ENCODE measurements at places on chromosomes 7 and 10.

- DNase-seq = no peak
Measured at GRCh38 chr7:158204453-158204852, 383.2 kb downstream of the PTPRN2 start.

GRCh38 chr7:136956671-136957070 lies 88.2 kb downstream of the CHRM2 start:
- DNase-seq = no peak

- no peak for DNase-seq
Measured at GRCh38 chr7:40276061-40276460, 141.3 kb downstream of the SUGCT start.

GRCh38 chr7:44062180-44062902 lies 3.0 kb downstream of the PGAM2 start:
- no peak for DNase-seq

DNA sequence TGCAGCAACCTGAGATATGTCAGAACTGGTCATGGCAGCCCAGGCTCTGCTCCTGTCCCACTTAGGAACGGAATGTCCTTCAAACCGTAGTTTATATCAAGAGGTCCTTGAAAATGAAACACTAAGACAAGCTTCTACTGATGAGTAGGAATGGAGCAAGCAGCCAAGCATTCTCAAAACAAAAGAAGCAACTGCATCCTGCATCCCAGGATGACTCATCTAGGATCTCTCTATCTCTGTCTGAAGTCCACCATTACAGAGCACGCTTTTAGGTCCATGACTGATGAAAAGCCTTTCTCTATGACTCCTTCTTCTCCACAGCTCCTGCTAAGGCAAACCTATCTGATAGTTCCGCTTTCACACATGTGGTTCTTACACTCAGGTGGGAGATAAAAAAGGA lies 16.3 kb downstream of the MBL2 start:
- no peak for DNase-seq

DNA sequence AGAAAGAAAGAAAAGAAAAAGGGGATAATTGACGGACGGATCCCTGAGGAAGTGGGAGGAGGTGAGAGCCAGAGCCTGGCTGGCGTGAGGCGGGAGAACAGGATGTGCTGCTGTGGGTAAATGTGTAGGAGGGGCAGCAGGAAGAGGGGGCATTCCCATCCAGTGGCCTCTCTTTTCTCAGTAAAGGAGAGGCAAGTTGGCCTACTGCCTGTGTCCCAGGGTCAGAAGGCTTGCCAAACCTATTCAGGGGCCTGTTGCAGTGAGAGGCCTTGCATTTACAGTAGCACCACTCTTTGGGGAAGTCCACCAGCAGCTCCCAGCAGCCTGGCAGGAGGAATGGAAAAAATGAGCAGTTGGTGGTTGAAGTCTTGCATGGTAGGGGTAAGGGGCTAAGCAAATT lies 26.6 kb upstream of the ASCC1 start:
- DNase-seq = peak; percentile 38

DNA sequence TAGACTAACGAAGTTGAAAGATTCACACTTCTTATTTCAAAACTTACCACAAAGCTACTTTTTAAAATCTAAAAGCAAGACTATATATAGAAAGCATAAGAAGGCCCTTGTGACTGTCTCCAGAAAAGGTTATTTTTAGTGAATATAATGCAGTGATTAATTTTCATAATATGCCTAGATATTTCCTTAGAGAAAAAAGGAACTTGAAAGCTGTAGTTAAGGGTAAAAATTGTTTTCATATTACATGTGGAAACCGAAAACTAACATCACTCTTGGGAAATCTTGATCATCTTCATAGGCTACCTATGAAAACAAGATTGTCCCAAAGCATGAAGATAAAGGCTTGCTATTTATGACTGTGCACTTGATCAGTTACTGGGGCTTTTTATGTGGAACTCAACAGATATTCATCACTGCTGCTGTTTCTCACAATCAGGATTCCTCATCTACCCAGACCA lies 223.2 kb downstream of the SH2D4B start:
- no peak for DNase-seq

DNA sequence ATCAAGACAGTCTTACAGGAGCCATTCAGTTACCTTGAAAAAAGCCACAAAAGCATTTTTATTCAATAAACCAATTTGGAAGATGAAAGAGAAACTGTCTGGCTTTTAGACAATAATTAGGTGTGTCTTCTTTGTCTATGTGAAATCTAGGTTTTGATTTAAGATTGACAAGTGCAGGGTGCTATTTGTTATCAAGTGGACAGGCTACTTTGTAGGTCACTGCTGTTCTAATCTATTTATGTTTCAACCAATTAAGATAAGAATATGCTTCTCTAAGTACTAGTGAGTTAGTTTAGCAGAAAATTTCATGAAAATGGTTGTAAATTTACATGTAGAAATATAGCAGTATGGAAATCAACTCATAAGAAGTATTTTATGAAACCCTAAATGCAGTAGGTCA lies 177.5 kb downstream of the CACNA2D1 start:
- no peak for DNase-seq

- DNase-seq = peak; percentile 76
Measured at GRCh38 chr7:143384661-143385631, 3.8 kb downstream of the ZYX start.

- no peak for DNase-seq
Measured at GRCh38 chr7:33298848-33299247, 169.5 kb downstream of the BBS9 start.

DNA sequence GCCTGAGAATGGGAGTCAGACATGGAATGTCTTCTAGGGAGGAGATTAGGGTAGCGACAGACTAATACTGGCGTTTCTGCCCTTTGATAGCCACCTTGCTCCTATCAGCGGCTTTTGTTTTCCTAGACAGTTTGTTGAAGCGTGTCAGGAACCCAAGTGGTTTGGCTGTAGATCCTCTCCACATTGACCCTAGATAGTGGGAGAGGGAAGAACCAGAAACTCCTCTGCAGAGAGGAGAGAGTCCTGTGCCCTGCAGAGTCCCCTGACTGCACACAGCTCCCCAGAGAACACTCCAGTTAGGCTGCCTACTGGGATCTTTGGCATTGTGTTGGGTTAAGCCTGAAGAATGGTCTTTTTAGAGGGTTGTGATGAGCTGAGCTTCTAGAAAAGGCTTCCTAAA lies 2.4 kb downstream of the MEPCE start:
- no peak for DNase-seq

GRCh38 chr7:45223078-45223477 lies 65.5 kb downstream of the RAMP3 start:
- DNase-seq = no peak

DNA sequence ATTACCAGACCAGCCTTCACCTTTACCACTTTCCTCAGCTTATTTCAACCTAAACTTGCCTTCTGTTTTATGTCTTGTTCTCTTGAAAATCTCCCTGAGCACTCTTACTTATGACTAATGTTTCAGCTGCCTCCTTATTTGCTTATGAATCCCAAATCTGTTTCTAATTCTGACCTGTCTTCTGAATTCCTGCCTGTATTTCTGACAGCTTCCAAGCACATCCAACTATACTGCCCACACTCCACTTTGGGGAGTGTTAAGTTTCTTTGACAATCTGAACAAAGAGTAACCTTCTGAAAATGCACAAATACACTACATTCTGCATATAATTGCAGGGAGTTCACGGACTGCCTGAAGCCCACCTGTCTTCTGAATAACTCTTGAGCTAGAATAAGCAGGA lies 48.7 kb downstream of the ARMC3 start:
- no peak for DNase-seq

GRCh38 chr7:123242467-123243092 lies 42.8 kb upstream of the SLC13A1 start:
- DNase-seq = no peak

- no peak for DNase-seq
Measured at GRCh38 chr7:18353339-18353738, 142.2 kb upstream of the HDAC9 start.

- DNase-seq = no peak
Measured at GRCh38 chr7:112481833-112482670, 1.3 kb downstream of the LSMEM1 start.

DNA sequence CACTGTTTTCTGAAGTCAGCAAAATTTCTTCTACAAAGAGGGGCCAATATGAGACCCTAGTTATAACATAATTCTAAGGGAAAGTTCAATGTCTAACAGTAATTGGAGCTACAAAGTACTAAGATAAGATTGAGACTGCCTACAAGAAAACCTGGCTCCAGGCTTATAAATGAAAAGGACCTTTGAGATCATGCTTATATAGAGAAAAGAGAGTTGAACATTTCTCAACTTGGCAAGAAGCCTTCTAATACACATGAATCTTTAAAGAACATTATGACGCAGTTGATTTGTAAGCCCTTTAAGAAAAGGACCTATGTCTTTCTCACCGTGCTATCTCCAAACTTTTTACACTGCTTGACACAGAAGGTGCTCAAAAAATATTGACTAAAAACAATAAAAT lies 87.9 kb downstream of the TPK1 start:
- DNase-seq = no peak

DNA sequence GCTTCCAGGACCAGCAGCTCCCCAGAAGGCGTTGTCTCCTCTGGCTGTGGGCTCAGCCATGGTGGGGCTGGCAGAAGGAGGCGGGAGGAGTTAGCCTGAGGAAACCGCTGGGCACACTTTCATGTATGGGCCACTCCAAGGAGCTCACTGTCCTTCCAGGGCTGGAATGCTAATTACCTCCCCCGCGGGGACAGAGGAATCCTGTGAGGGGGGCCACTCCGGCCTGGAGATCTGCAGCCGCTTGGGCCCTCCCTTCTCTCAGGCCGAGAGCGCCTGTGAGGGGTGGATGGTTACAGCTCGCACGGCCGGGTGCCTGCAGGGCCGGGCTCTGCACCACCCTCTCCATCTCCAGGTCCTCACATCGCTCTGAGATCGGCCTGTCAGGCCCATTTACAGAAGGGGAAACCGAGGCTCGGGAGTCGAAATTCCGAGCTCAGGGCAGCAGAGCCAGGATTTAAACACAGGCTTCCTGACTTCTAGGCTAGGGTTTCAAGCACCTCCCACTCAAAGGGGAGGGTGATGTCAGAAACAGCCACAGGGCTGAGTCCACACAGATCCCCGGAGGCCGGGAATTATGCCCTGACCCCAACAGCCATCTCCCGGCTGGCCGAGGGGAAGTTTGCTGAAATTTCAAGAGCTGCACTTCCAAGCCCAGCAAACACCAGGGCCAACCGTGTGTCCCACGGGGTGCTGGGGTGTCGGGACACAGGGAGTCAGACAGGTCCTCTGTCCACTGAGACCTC lies 59.1 kb downstream of the PDGFA start:
- no peak for DNase-seq

- DNase-seq = no peak
Measured at GRCh38 chr10:72298592-72299519, 25.1 kb downstream of the DDIT4 start.

GRCh38 chr7:86733783-86734182 lies 90.1 kb downstream of the GRM3 start:
- no peak for DNase-seq

DNA sequence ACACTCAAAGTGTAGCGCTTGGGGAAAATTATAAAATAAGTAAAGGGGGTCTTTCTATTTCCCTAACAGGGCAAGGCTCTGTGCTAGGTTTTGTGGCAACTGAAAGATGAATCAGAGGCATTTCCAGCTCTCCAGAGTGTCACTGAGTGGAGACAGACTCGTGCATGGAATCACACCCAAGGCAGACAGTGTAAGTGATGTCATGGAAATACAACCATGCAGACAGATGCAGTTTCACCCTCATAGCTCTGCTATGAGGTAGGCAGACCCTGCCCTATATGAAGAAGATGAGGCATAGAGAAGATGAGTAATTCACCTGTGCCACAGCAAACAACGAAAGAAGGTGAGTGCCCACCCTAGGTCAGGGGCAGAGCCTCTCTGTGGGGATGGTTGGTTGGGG lies 57.2 kb upstream of the PITRM1 start:
- no peak for DNase-seq

- no peak for DNase-seq
Measured at GRCh38 chr7:78099715-78100394, 301.3 kb downstream of the PHTF2 start.

DNA sequence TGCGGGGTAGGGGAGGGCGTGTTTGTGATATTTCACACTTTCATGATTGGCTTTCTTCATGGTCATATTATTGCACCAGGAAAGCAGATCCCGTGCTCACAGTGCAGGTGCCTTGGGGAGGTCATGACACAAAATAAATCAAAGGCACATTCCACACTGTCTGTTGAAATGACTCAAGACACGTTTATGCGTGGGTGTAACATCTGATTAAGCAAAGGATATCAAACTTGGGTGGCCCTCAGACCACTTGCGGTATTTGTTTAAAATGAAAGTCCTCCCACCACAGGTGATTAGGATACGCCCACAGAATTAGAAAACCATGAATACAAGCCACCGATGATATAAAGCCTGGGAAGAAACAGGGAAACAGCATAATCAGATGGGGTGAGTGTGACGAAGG lies 51.1 kb downstream of the SVIL start:
- DNase-seq = no peak

DNA sequence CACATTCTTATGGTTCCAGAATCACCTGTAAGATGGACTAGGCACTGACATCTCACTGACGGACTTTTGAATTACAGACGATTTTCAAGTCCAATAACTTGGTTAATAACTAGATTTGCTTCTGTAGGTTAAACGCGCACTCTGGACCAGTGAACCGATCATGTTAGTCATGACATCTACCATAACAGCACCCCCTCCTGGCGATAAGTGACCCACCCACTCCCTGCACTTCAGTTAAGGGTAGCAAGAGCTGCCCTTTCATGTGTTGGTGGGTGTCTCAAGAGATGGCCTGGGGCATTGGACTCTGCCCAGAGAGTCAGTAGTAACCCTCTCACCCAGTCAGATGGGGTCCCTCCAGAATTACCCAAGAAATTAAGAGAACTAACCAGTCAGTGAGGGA lies 12.9 kb downstream of the GRM8 start:
- no peak for DNase-seq

DNA sequence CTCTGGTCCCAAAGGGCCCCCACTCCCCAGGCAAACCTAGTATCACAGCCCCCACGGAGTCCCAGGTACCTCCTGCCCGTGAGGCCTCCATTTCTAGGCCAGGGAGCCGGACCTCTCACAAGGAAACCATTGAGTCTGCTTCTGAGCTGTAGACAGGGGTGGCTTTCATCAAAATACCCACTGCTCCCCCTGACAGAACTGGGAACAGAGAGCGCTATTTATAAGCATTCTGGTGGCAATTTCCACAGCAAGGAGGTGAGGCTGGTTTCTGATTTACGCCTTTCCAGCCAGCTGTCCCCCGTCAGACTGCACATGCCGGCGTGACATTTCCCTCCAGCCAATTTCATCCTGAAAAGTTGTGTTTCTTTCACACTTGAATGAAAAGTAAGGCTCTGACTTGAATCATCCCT lies 407.5 kb upstream of the PRKCQ start:
- DNase-seq = no peak
